ENCODE measurements at places on chromosomes 12 and 14.

DNA sequence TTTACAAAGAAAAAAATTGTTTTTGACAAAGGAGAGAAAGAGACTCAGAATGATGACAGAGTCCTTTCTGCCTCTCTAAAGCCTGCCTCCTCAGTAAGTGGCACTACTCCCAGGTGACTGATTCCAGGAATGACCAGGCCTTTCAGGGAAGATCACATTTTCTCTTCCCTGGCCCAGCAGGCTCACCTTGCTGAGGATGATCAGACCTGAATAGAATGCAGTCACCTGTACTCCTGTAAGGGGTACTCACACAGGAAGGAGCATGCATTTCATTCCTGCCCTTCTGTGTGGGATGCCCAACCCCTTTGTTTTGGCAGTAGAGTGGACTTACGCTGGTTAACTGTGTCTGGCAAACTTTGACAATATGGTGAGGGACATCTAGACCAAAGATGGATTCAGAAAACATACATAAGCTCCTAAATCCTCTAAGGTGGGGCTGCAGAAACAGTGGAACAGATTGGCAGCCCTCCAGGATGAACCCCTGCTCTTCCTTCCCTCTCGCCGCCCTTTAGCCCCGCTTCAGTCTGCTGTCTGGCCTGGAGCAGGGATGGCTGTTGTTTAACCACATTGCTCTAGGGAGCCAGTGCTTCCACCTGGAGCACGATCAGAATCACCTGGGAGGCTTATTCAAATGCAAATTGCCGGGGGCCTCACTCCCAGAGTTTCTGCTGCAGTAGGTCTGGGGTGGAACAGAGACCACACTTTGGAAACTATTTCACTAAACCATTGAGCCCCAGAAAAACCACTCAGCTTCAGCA, 29.8 kb downstream of the ERG28 start:
- DNase-seq = no peak

DNA sequence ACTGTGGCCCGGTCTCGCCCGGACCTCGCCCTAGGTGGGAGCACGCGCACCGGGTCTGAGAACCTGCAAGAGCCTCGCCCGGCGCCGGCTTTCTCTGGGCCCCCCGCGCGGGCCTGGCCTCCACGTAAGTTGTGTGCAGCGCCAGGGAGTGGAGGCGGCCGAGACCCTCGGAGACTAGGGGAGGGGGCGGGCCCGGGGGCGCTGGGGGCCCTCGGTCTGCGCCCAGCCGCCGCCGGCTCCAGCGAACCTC, 183 bp upstream of the PRMT8 start:
- DNase-seq = no peak

DNA sequence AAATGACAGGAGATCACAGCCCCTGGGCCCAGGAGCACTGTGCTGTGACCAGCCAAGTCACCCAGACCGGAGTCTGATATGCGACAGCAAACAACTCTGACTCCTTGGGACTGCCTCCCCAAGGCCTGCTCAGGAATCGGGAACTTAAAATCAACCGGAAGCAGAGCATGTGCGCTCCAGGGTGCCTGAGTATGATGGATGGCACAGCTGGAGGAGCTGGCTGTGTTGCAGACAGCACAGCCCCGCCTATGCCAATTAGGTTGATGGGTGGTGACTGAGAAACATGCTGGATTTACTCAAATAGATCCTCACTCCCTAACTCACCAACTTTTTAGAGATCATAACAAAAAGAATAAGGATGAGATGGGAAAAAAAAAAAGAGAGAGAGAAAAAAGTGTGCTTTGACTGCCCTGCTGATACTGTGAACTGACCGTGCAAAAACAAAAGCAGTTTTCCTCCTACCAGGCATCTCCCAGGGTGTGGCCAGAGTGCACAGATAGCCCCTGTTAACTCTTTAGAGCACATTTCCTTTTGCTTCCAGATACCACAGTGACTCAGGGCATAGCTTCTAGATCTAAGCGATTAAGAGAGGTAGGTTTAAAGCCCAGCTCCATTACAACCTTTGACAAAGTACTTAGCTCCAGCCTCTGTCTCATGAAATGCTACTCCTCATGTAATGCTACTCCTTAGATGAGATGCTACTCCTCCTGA, 27.4 kb upstream of the STON2 start:
- no peak for DNase-seq

DNA sequence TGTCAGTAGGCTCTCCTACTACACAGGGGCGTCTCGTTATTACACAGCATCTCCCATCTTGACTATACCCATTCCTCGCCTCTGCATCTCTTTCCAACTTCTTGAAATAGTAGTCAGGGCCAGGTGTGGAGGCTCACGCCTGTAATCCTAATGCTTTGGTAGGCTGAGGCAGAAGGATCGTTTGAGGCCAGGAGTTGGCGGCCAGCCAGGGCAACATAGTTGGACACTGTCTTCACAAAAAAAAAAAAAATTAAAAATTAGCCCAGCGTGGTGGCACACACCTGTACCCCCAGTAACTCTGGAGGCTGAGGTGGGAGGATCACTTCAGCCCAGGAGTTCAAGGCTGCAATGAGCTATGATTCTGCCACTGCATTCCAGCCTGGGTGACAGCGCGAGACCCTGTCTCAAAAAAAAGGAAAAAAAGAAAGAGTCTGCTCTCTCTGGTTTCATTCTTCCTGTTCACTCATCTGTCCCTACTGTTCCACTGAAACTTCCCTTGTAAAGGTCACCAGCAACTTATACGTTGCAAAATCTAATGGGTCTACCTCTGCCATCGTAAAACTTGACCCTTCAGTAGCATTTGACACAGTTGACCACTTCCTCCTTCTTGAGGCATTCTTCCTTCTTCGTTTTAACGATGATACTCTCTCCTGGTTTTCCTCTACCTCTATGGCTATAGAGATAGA, 41.0 kb upstream of the PTGR2 start:
- DNase-seq = no peak

All from SHP77 (cell line).